ENCODE measurements at places on chromosomes 3 and 15. TPM values are rescaled to one million over a fixed set of nuclear protein-coding genes. Genes with fewer than 3 reads are reported as not detected.

DNA sequence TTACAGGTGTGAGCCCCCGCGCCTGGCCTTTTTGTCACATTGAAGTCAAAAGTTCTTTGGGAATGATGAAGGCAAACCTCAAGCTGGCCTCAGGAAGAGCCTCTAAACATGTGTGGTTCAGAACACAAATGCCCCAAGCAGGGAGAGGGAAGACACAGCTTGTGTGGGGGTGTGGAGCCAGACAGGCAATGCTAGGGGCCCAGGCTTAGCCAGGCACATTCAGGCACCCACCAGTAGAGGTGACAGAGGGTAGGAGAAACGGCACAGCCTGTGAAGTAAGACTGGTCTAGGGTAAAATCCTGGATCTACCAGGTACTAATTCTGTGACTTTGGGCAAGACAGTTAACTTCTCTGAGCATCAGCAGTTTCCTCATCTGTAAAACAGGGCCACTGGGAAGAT lies 3.5 kb downstream of the HDC start:
- no peak overlapping the region for H3K27ac ChIP-seq
- no peaks in the 10 kb centered on the region for H3K36me3 ChIP-seq
- no peak for DNase-seq
- peaks cover 3% of the 10 kb centered on the region for H3K4me1 ChIP-seq

DNA sequence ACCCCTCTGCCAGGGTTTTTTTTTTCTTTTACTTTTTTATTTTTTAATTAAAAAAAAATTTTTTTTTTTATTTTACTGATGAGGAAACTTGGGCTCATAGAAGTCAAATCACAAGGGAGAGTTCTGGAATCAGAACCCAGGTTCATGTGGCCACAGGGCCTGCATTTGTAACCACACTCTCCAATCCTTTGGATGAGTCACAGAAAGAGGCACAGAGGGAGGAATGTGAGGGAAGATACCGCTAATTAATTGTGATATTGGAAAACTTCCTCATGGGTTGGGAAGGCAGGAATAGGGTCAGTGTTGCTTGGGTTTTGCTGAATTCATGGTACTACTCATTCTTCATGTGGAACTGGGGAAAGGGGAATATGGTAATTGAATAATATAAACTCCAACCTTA lies 132.9 kb upstream of the SLC6A11 start:
- no peak overlapping the region for H3K27ac ChIP-seq
- no peaks in the 10 kb centered on the region for H3K36me3 ChIP-seq
- DNase-seq = no peak
- H3K27me3 ChIP-seq = peaks cover 18% of the 10 kb centered on the region

- peaks cover 4% of the 10 kb centered on the region for H3K4me1 ChIP-seq
Measured at GRCh38 chr15:56892659-56893363, 25.6 kb upstream of the TCF12 start.

DNA sequence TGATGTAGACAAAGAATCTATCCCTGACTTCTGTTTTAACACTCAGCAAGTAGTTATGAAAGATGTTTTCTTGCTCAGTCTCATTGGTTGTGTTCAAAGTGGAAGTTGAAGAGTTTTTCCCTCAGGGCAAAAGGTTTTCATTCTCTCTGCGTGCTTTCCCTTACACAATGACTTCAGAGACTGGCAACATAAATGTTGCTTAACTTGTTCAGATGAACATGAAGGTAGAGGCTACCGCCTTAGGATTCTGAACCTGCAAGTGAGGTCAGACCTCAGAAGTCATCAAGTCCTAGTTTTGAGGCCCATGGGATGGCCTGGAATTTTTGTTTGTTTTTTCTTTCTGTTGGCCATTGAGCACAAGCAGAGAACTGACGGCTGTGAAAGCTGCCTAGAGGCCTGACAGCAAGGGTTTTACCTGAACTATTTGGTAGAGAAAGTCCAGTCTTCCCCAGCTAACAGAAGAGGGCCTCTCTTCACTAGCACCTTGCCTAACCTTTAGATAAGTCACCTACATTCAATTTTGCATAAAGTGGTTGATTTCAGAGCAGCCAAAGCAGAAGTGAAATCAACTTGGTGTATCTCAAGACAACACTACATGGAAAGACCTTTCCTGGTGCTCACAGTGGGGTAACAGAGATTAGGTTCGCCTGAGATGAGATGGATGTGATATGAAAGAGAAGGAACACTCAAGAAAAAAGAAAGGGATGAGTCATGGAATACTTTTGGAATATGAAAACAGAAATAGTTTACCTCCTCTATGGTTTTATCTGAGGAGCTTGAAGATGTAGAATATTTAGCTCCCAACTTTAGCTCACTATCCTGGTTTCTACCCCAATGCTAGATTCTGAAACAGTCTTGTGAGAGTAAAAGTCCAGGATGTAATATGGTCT lies 53.6 kb upstream of the AP4E1 start:
- H3K27me3 ChIP-seq = peaks cover 4% of the 10 kb centered on the region
- H3K27ac ChIP-seq = no peak overlapping the region
- no peak overlapping the region for H3K4me3 ChIP-seq

GRCh38 chr15:83794209-83794608 lies 140.3 kb downstream of the ADAMTSL3 start:
- no peak overlapping the region for H3K27ac ChIP-seq
- DNase-seq = no peak
- H3K4me1 ChIP-seq = no peaks in the 10 kb centered on the region

DNA sequence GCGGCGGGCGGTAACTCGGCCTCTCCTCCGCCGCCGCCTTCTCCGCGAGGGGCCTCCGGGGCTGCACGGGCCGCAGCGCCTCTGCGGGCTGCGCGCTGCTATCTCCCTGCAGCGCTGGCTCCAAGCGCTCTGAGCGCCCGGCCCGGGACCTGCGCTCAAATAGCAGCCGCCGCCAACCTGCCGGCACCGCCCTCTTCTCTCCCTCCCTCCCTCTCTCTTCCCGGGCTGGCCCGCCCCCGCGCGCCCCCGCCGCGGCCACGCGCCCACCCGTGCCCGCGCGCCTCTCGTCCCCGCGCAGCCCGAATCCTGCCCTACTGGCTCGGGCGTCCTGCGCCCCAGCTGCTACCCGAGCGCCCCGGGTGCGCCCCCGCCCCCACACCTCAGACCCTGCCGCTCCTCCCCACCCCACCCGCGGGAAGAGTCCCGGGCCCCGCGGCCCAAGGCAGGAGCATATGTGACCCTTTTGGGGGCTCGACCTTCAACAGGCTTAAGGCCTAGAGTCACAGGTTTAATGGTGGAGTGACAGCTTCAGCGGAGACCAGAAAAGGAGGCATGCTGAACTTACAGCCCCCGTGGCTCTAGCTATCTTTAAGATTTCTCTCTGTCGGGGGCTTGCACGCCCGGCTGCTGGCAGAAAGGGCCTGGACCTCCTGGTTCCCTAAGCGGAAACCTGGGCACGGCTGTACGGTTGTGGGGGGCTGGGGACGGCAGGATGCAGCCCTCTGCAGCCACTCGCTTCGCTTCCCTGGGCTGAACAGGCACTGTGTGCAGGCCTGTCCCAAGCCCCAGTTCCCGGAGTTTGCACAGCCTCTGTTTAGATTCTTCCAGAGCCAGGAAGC lies at the start of gene CACNA2D2:
TSS of gene CACNA2D2 (minus strand) at position 131 of the 839 bp plus-strand sequence. CDS start 211 bp downstream, outside the sequence.
- no peaks in the 10 kb centered on the region for H3K4me1 ChIP-seq
- peak; percentile 89 for DNase-seq
- H3K4me3 ChIP-seq = no peak within 1 kb of the TSS
- no peaks in the 10 kb centered on the region for H3K36me3 ChIP-seq
- H3K27me3 ChIP-seq = peaks cover 38% of the 10 kb centered on the region

DNA sequence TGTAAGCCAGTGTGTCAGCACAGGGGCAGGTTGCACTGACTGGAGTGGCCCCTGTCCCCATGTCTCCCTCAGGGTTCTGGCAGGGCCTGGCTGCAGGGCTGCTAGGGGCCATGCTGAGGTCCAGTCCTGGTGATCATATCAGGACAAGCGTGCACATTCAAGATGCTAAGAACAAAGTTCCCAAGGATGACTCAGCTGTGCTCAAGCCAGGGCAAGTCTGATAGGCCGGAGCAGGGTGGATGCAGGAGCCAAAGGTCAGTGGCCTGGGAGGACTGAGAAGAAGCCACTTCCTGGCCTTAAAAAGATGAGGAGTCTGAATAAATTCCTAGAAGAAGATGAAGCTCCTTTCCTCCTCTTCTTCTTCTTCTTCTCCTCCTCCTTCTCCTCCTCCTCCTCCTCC lies 353.2 kb downstream of the AGBL1 start:
- H3K4me3 ChIP-seq = no peak overlapping the region
- H3K27me3 ChIP-seq = no peaks in the 10 kb centered on the region
- H3K4me1 ChIP-seq = no peaks in the 10 kb centered on the region
- H3K27ac ChIP-seq = no peak overlapping the region

DNA sequence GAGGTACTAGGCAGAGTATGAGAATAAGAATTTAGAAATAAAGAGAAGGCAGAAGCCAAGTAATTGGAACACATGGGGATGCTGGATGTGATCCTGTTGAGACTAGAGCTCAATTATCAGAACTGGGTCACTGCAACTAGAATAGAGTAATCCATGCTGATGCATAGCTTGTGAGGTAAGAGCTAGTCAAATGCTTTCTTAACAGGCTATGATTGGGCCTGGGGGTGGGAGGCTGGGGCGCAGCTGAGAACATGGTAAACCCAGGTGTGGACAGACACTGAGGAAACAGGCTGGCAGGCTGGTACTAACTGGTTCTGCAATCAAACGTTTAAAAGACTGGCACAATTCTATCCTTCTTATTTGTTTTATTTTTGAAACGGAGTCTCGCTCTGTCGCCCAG lies 50.5 kb upstream of the LRRFIP2 start:
- H3K4me3 ChIP-seq = no peak overlapping the region
- no peaks in the 10 kb centered on the region for H3K36me3 ChIP-seq
- H3K27me3 ChIP-seq = peaks cover 29% of the 10 kb centered on the region
- no peak overlapping the region for H3K27ac ChIP-seq
- DNase-seq = no peak
- peaks cover 10% of the 10 kb centered on the region for H3K4me1 ChIP-seq

DNA sequence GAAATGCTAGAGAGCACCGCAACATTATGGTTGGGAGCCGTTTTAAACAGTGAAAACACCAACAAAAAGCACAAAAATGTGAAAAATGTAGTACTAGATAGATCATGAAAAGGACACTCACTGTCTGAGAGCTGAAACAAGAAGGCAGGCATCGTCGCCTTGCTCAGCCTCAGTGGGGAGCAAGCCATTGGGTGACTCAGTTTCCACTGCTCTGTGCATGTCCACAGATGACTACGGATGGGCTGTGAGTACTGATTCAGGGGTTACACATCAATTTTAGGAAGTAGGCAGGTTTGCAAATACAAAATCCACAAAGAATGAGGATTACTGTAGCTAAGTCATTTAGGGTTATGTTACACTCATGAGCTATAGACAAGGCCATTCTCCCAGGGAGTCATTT lies 10.8 kb downstream of the NOX5 start:
- no peak overlapping the region for H3K4me3 ChIP-seq
- peaks cover 6% of the 10 kb centered on the region for H3K4me1 ChIP-seq
- H3K36me3 ChIP-seq = no peaks in the 10 kb centered on the region
- no peaks in the 10 kb centered on the region for H3K27me3 ChIP-seq
- DNase-seq = no peak
- no peak overlapping the region for H3K27ac ChIP-seq

DNA sequence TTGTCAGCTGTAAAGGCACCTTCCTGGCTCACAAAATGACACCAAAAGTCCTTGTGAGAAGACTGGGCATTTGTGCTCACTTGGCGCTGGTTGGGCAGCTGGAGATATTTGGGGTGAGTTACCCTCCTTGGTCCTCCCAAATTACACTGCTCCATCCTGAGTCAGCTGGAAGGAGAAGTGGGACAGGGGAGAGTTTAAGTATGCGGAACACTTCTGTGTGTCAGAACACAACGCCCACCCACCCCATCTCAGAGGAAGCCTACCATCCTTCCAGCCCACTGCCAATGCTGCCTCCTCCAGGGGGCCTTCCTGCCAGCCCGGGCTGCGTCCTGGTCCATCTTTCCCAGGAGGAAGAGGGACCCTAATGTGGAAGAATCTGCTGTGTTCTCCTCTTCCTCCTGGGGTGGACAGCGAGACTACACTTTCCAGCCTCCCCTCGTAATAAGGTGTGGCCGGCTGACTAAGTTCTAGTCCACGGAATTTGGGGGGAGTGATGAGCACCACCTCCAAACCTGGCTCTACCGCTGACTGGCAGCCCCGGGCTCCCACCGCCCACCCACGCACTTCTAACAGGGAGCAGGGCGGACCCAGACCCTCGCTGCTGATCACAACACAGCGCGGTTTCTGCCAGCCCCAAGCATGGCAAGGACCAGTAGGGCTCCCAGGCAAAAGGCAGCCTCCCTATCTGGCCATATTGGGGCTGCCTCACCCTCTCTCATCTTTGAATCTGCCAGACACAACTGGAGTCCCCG lies 265.0 kb downstream of the XXYLT1 start:
- H3K27ac ChIP-seq = no peak overlapping the region
- H3K4me1 ChIP-seq = no peaks in the 10 kb centered on the region
- H3K4me3 ChIP-seq = no peak overlapping the region

GRCh38 chr3:17967111-17967510 lies 224.7 kb upstream of the TBC1D5 start:
- no peak for DNase-seq
- no peak overlapping the region for H3K4me3 ChIP-seq
- H3K4me1 ChIP-seq = no peaks in the 10 kb centered on the region
- H3K36me3 ChIP-seq = no peaks in the 10 kb centered on the region
- no peak overlapping the region for H3K27ac ChIP-seq

DNA sequence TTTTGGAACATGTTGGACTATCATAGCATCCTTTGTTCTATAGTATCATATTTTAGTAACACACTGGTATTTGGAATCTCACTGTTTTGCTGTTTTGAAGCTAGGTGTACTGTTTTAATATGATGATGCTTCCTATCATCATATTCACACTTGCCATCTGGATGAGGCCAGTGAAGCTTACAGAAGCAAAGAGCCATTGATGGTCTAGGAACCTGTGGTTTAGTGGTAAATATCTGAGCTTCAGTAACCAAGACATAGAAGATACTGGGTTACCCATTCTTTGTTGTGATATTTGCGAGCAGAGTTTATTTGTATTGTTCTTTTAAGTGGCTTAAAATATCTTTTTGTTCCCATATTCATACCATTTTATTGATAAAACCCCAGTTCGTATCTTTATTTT lies 304.1 kb downstream of the SATB1 start:
- no peaks in the 10 kb centered on the region for H3K27me3 ChIP-seq
- H3K4me3 ChIP-seq = no peak overlapping the region
- H3K27ac ChIP-seq = no peak overlapping the region
- DNase-seq = no peak
- peaks cover 12% of the 10 kb centered on the region for H3K4me1 ChIP-seq
- no peaks in the 10 kb centered on the region for H3K36me3 ChIP-seq

- no peak overlapping the region for H3K27ac ChIP-seq
- H3K36me3 ChIP-seq = no peaks in the 10 kb centered on the region
- H3K4me1 ChIP-seq = no peaks in the 10 kb centered on the region
Measured at GRCh38 chr3:55765398-55765797, 278.3 kb upstream of the WNT5A start.

GRCh38 chr3:184795522-184796190 lies 16.3 kb upstream of the VPS8 start:
- H3K27me3 ChIP-seq = no peaks in the 10 kb centered on the region
- no peak overlapping the region for H3K4me3 ChIP-seq
- no peaks in the 10 kb centered on the region for H3K36me3 ChIP-seq
- DNase-seq = no peak

Gene TF
- total RNA-seq = 0.88 TPM

Gene DHFR2
- 3.5 TPM for total RNA-seq

Gene GPR27
- total RNA-seq = not detected

Gene GOLGA8S
- total RNA-seq = under 0.01 TPM

Gene CAV3
- not detected for total RNA-seq

Gene SLC28A1
- total RNA-seq = not detected

Data from osteoblast (primary cell).